ENCODE measurements at places on chromosomes 16 and 17. TPM values are rescaled to one million over a fixed set of nuclear protein-coding genes. Genes with fewer than 3 reads are reported as not detected.

MEOX1 gene
- not detected for total RNA-seq

C17orf67 gene
- total RNA-seq = 18.1 TPM

SLC9A5 gene
- total RNA-seq = 0.22 TPM

RPL13 gene
- 2,557 TPM for total RNA-seq

PSMD11 gene
- total RNA-seq = 79.5 TPM

FOXL1 gene
- total RNA-seq = 0.60 TPM

PITPNM3 gene
- 0.20 TPM for total RNA-seq

ARL5C gene
- not detected for total RNA-seq

CUEDC1 gene
- 4.6 TPM for total RNA-seq

MT1G gene
- total RNA-seq = not detected

IGF2BP1 gene
- 0.20 TPM for total RNA-seq

DPEP2 gene
- 8.9 TPM for total RNA-seq

CFAP97D1 gene
- not detected for total RNA-seq

HOXB5 gene
- total RNA-seq = under 0.01 TPM

RAB37 gene
- 0.20 TPM for total RNA-seq

SOCS3 gene
- 39.2 TPM for total RNA-seq

WFIKKN2 gene
- total RNA-seq = not detected

MYL11 gene
- not detected for total RNA-seq

TUBD1 gene
- total RNA-seq = 8.3 TPM

IL17C gene
- total RNA-seq = not detected

IRF8 gene
- total RNA-seq = 2.2 TPM

MAPK8IP3 gene
- 12.4 TPM for total RNA-seq

Data from lung microvascular endothelial cell (primary cell).